Testis (tissue), 5 donors: ENCODE measurements at places on chromosomes 1 and 21. TPM values are rescaled to one million over a fixed set of nuclear protein-coding genes. Genes with fewer than 3 reads are reported as not detected.

FCMR gene
- 1.1 TPM for total RNA-seq

GRCh38 chr1:110548381-110548780 is 29.4 kb upstream of the KCNA10 start:
- no peak for DNase-seq

DNA sequence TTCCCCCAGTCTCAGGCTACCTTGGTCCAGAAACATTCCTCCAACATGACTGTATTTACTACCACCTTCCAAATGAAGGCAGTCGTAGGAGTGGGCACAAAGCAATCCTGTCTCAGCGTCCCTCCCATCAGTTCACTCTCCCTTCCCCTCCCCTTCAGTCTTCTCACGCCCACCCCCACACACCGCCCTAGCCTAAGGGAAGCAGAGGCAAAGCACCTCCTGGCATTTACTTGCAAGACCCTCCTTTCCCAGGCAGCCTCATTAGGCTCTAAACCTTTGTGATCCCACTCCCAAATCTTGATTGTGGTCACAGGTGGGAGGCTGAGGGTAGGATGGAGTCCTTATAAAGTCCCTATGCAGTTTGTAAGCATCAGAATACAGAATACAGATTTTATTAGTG is 23.9 kb upstream of the LPAR3 start:
- no peak for DNase-seq

DNA sequence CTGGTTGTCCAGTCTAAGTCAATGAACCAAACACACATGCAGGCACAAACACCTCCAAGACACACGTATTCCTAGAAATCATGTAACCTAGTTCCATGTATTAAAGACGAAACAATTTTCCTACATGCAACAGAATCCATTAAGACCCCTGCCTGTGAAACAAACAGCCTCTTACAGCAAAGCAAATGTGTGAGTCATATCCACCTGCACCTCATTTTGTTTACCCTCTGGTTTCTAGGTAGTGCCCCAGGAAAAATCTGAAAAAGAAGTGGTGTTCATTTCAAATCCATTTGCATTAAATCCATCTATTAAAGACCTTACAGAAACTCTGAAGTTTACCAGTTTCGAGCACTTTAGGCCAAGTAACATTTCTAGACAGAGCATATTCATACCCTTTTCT is 74.1 kb downstream of the VCAM1 start:
- DNase-seq = no peak

- peak; percentile 69 for DNase-seq
Observed at GRCh38 chr21:37565530-37566223, 199.1 kb downstream of the DYRK1A start.

DNA sequence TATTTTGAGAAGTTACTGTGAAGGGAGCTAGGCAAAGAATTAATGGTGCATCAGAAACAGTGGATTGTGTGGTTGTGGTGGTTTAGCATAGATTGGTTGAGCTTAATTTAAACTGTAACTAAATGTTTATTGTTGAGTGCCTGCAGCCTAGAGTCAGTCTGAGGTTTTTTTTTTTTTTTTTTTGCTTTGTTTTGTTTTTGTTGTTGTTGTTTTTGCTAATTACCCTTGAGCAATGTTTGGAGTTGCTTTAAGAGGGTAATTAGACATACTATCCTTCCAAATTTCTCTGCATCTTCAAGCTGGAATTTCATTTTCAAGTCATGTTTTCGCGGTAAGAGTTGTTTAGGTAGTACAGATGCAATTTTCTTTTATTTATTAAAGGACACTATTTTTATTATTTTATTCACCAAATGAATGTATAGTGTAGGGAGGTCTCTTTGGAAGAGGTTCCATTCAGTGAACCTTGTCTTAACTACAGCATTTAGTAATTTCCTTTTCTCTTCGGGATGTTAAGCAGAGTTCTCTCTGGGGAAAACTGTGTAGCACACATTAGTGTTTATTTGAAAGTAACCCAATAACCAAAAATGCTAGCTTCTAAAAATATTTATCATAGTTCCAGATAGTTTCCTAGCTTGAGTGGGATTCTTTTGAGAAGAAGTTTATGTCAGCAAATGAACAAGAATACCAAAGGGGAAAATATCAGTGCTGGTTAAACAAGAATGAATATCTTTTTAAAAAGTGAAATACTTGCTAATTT is 82.3 kb downstream of the CLIC4 start:
- no peak for DNase-seq
